ENCODE measurements at places on chromosomes 13 and 19.

- DNase-seq, result no peak
Measured at GRCh38 chr13:59643906-59644626, 519.7 kb downstream of the DIAPH3 start.

DNA sequence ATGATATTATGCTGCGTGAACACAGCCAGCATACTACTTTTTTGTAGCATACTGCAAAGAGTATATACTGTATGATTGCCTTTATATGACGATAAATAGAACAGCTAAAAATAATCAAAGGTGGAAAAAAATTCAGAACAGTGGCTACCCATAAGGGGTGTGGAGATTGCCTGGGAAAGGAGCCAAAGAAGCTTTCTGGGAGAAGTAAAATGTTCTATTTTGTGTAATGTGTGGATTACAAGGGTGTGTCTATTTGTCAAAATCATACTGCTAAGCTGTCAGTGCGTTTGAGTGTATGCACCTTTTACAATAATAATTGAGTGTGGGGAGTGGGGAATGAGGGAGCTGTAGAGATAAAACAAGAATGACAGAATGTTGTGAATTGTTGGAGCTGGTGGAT, 45.2 kb upstream of the MTIF3 start:
- no peak for DNase-seq

GRCh38 chr13:108595436-108596274, 33.8 kb upstream of the MYO16 start:
- DNase-seq, result peak; percentile 21

DNA sequence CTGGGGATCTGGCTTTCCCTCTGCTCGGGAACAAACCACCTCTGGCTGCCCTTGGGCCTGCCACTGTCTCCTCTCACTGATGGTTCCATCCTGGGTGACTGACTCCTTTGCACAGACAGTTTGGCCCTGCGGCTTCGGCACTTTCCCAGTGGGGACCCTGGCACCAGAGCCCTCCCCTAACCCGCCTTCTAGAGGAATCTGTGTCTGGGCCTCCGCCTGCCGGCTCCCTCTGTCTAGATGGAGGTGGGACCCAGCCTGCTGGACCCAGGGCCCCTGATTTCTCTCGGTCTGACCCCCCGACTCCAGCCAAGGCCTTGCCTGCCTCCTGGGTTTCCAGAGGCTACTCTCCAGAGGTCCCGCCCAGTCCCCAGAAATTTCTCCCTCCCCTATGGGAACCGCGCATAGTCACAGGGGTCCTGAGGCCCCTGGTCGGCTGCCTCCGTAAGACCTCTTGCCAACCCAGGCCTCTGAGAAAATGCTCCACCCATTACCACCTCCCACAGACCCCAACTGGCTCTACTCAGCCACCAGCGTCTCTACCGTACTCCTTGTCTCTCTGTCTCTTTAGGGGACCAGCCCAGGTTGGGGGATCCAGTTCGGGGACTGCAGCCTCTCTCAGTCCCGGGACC, 2.7 kb downstream of the CCDC106 start:
- no peak for DNase-seq

DNA sequence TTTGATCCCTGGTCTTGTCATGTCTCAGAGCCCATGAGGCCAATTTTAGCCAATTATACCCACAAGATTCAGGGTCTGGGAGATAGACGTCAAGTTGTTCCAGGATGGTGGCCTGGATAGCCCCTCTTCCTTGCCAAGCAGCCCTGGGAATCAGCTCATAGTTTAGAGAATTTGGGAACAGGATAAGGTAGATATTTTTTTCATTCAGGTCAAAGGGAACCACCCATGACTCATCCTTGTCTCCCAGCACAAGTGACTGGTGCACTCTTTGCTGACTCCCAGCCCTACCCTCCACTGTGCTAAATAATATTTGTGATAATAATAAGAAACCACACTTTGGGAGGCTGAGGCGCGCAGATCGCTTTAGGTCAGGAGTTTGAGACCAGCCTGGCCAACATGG, 17.1 kb upstream of the S1PR4 start:
- no peak for DNase-seq

DNA sequence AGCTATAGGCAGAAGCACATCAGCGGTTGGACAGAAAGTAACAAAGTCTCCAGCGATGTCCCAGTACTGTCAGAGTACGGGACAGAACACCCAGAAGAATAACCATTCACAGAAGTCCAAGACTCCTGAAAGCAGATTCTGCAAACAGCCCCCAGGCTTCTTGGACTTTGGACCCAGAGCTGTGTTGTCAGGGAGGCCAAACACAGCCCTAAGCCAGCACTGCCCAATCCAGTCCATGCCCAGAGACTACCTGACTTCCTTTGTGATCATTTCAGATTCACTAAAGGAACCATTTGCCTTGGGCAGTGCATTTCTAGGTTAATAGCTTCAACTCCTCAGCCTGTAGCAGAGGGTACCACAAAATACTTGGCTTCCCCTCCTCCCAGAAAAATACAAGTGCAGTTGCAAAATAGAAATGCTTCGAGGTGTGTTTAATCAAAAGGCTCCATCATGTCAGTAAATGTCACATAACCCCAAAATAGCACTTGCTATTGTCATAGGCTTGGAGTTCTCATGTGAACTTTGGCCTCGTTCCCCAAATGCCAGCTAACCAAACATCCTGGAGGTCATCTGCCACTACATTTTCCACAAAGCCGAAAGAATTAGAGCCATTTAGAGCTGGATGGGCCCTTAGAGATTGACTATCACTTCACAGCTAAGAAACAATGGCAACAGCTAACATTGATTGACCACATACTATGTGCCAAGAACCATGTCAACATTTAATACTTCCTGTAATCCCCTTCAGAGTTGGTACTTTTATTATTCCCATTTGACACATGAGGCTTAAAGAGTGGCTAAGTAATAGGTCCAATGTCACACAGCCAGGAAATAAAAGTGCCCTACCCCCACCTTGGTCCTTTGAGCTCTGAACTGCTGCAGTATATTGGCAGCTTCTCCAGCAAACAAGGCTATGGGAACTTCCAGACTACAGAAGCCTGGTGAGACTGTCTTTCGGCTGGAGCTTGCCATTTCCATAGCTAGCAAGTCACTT, 329.9 kb downstream of the FOXO1 start:
- no peak for DNase-seq

DNA sequence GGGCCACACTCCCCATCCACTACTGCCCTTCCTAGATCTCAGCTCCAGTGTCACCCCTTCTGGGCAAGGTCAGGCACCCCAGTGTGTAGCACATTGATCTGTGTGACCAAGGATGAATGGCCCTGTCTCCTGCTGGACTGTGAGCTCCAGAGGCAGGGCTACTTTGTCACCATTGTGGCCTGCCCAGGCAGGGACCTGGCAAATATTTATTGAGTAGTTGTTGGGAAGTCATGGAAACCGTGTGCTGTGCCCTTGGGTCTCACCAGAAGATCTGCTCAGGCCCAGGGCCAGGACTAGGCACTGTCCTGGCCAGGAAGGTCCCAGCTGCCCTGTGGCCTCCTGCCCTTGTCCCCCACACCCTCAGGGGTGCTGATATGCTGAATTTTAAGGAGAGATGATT, 10.5 kb downstream of the NACC1 start:
- DNase-seq, result no peak

- no peak for DNase-seq
Measured at GRCh38 chr19:49859682-49860335, 7.6 kb downstream of the PNKP start.

DNA sequence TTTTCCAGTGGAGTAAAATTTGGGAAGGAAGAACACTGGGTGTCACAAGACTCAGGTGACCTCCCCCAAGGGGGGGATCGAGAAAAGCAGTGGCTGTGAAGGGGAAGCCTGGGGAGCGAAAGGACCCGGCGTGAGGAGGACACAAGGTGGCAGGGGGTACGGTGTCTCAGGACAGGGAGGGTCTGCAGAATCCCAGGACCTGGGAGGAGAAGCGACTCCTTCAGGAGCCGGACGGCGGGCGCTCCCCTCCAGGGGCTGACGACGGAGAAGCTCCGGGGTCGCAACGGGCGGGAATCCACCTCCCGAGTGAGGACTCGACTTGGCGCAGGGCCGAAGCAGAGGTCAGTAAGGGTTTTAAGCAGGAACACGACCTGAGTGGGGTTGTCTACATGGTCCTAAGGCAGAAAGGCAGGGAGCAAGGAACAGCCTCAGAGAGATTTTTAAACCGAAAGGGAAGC, 529 bp downstream of the ZNF836 start:
- peak; percentile 32 for DNase-seq
